MCF 10A (cell line): ENCODE measurements at places on chromosomes 3 and 15.

DNA sequence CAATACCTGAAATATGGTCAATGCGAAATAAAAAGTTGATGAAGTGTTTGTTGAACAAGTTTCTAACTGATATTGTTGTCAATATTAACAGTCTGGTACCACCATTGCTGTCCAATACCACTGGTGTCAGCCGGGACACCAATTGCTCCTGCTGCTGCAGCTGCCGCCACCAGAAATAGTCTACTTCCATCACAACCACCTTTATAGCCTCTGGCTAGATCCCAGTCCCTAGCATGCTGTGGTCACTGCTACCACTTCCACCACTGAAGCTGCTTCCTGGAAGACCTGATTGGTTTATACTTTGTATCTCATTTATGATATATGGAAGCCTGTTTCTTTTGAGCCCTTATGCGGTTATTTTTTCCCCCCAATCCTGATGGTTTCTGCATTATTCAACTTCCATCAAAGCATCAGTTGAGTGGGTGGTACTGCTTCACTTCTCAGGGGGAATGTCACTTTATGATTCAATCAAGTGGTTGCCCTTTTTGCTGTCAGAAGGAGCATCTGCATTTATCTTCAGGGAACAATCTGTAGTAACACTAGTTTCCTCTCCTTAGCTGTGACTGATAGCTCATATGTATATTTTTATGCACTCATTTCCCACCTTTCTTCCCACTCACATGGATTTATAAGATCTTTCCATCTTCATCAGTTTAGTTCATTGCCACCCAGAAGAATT lies 11.7 kb downstream of the LNP1 start:
- DNase-seq = no peak

DNA sequence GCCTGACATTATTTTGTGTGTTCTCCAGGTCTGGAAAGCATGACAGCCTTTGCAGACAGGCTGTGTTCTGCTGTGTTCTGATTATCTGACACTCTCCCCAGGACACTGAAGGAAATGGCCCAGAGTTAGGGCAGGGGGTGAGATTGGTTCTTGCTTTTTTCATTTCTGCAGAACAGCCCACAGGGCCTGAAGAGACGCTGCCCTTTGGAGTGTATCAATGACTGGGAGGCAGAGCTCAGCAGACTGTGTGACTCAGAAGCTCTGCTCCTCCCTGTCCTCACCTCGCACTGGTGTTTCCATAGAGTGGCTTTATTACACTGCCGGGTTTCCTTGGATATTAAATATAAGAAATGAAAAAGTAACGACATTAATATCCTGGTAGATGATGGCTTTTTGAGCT lies 523.6 kb downstream of the NTRK3 start:
- no peak for DNase-seq

DNA sequence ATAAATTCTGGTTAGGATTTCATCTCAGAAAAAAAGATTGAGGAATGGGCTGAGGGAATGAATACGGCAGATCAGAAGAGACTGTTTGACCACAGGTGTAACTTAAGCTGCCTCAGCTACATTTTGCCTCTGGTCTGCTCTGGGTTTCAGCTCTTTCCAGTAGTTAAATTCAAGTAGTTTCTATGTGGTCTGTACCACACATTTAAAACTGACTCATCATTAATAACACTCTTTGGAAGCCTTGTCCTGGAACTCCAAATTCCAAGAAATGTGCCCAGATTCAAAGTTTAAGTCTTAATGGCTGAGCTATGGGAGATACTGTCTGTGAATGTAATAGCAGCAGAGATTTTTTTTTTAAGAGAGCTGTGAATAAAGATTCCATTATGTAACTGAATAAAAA lies 133.1 kb upstream of the IGSF10 start:
- DNase-seq = no peak

- no peak for DNase-seq
Observed at GRCh38 chr3:176505878-176506621, 691.2 kb downstream of the TBL1XR1 start.

GRCh38 chr15:87215100-87215499 lies 1041.4 kb downstream of the NTRK3 start:
- no peak for DNase-seq

DNA sequence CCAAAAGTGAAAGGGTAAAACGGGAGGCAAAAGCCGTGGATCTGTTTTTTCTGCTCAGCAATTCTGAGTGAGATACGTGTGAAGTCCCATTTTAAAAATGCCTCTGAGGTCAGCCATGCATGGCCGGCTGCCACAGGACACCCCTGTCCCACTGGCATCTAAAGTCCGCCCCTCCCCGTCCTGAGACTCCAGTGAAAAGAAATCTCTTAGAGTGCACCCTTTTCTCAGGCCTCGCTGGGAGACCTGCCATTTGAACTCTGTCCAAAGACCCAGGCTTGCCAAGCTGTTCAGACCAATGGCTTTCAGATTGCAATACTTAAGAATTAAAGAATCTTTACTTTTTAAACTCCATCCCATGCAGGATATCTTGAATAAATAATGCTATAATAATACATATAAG lies 61.0 kb upstream of the SLC24A5 start:
- DNase-seq = no peak

- DNase-seq = peak; percentile 61
Observed at GRCh38 chr3:14461748-14462324, 59.4 kb downstream of the SLC6A6 start.

- peak; percentile 52 for DNase-seq
Observed at GRCh38 chr3:160921020-160921635, 165.1 kb downstream of the PPM1L start.

- no peak for DNase-seq
Observed at GRCh38 chr15:78000927-78001249, 76.6 kb downstream of the TBC1D2B start.

DNA sequence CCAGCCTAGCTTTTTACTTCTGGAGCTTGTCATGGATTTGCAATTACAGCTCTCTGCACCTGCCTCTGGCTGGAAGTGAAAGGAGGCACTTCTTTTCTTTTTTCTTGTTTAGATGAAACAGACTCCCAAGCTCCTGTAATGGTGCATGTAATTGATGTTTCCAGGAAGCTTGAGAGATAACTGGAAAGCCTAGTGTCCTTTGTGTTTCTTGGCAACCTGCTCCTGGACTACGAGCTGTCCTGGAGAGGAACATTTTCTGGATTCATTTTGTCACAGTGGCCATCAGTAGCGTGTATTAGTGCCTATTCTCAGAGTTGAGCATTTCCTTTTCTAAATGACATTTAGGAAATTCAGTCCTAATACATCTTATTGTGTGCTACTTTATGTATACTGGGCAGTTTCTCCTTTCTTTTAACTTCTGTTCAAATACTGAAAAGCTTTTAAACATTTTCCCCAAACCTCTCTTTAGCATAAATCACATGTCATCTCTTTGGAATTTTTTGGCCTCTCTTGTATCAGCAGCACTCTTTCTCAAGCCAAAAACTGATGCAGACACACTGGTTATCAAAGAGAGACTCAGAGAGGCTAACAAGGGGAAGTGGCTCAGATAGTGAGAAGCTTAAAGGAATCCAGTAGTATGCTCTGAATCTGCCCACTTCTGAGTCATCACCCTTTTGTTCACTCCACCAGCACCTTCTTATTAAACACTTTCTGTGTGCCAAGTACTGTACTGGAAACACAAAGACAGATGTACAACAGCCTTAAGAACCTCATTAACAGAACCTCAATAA lies 62.6 kb upstream of the SLC2A2 start:
- peak; percentile 63 for DNase-seq

DNA sequence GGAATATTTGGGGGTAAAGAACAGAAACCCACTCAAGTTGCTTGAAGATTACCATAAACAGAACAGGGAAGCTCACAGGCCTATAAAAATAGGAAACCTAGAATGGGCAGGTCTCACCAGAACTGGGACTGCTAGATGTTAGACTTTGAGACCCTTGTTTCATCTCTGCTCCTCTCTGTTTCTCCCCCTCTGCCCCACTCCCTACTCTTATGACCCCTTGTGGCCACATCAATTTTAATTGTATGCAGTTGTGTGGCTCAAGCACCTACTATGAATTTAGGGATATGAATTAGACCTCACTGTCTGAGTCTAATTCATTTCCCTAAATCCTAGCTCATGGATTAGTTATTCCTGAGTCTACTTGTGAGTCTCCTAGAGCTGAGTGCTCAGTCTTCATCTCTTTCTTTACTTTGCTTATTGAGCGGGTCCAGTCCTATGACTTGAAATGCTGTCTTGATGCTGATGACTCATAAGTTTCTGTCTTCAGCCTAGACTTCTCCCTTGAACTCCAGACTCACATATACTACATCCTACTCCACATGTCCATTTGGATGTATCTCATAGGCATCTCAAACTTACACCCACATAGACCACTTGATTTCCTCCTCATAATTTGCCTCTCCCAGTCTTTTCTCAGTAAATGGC lies 78.7 kb downstream of the ITPR1 start:
- DNase-seq = peak; percentile 29

- peak; percentile 8 for DNase-seq
Observed at GRCh38 chr3:141575879-141576743, 89.3 kb downstream of the RASA2 start.

DNA sequence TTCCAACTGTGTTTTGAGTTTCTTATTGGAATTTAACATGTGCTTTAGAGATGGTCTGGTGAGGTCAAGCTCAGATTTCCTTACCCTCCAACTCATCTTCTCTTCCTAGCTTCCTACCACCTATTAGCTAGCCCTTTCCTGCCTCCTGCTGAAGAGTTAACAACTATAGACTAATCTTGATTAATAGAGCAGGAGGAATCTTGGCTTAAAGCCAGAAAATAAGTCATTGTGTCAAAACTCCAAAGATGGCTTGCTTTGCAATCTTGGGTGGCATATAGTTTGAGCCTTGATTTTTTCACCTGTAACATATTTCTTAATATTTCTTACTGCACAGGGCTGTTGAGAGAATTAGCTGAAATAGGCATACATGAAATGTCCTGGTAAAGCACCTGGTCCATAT lies 27.3 kb downstream of the BCL2L10 start:
- peak; percentile 33 for DNase-seq

- peak; percentile 21 for DNase-seq
Observed at GRCh38 chr15:70636540-70637165, 126.7 kb downstream of the UACA start.
